Uterus (tissue), 4 donors: ENCODE measurements at places on chromosomes 7 and 10. TPM values are rescaled to one million over a fixed set of nuclear protein-coding genes. Genes with fewer than 3 reads are reported as not detected.

C10orf143 gene
- not detected for total RNA-seq

IL6 gene
- total RNA-seq: 2.6 TPM

CCZ1 gene
- total RNA-seq: 37.1 TPM

SYCE1 gene
- 1.0 TPM for total RNA-seq

PVRIG gene
- not detected for total RNA-seq

NPC1L1 gene
- total RNA-seq: 0.49 TPM

ETV1 gene
- total RNA-seq: 7.4 TPM

MYH16 gene
- not detected for total RNA-seq
